Left kidney (tissue), 8 donors: ENCODE measurements at places on chromosomes 6 and 20.

DNA sequence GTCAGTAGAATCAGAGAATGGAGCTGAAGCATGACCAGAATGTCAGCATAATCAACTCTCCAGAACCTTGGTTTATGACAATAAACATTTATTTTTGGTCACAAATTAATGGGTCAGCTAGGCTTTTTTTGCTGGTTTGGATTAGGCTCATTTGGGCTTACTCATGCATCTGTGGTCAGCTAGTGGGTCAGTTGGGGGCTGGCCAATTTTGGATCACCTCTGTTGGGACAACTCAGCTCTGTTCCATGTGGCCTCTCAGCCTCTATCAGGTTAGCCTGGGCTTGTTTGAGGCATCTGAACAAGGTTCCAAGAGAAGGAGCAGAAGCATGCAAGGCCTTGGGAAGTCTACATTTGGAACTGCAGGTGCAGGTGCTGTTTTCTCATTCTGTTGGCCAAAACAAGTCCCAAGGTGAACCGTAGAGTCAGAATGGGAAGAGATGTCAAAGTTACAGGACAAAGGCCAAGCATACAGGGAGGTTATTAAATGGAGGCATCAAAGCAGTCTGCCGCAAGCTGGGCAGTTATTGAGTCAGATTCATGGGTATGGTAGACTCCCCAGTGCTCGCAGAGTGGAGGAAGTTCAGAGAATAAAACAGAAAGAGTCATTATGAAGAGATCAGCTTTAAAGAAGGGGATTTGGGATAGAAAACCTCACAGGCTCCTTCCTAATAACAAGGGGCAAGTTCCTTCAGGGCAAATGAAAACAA lies 173.0 kb downstream of the PLCB4 start:
- no peak for DNase-seq

- no peak for DNase-seq
Measured at GRCh38 chr6:147910281-147910680, 401.8 kb downstream of the SAMD5 start.

DNA sequence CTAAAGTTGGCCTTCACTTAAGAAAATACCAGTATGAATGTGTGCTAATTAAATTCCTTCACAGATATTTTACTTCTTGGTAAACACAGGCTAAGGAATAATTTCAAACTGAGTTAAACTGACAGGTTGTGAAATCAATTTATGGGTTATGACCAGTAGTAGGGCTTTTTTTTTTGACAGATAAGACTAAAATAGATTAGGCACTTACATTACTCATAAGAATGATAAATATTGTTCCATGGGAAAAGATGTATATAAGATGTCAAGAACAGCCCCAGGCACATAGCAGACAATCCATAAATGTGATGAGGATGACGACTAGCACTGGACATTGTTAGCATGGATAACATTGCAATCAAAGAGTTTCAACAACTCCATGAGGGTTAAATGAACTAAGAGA lies 22.9 kb downstream of the NT5E start:
- no peak for DNase-seq

DNA sequence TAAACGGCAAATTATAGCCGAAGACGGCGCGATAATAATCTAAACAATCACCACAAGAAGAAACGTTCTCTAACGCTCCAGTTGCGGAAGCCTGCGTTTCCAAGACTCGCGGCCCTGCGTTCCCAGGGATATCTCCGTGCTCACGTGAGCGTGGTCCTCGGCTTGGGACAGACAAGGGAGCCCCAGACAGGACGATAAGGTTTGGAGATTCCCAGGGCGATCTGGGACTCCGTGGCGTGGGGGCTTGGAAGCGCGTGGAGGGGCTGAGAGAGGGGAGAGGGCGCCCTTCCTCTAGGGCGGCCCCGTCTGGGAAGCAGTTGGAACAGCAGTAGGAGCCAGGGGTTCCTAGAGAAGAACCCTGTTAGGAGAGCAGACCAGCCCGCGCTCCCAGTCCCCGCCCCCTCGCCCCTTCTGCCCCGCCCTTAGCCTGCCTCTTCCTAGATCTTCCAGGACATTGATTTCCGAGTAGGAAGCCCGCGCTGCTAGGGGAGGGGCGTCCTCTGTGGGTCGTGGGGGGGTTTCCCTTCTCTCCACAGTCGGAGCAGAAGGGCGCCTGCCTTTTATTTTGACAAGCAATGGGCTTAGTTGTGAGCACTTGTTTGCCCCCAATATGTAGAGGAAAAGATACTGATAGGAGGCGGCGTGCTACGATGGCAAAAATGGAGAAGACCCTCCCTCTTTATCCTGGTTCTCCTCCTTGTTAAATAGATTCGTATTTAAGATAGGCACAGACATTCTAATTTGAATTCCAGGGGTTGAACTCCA lies 10.6 kb downstream of the NRN1 start:
- DNase-seq = peak; percentile 61

GRCh38 chr6:16762268-16762549 lies 949 bp upstream of the ATXN1 start:
- no peak for DNase-seq

DNA sequence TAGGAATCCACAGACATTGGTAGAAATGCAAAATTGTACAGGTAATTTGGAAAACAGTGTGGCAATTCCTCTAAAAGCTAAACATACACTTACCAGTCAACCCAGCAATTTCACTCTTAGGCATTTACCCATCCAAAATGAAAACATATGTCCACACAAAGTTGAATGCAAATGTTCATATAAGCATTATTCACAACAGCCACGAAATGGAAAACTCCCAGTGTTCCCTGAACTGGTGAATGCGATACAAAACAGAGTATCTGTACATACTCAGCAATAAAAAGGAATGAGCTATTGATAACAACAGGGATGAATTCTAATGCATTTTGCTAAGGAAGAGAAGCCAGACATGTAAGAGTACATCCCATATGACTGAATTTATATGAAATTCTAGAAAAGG lies 32.4 kb upstream of the RAB22A start:
- DNase-seq = no peak

GRCh38 chr6:24614648-24615047 lies 31.3 kb downstream of the KIAA0319 start:
- no peak for DNase-seq

DNA sequence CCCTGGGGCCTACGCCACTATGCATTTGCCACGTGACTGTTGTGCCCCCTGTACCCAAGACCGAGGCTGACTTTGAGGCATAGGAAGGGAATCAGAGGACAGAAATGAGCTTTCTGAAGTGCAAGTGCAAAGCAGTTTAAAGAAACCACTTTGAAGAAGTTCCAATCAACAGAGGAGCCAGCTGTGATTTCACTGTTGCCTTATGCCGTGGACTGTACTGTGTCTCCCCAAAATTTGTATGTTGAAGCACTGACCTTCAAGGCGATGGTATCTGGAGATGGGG lies 111.1 kb downstream of the JPH2 start:
- DNase-seq = no peak

- DNase-seq = no peak
Measured at GRCh38 chr6:77587963-77588362, 64.9 kb upstream of the MEI4 start.
